ENCODE measurements at places on chromosomes 1 and 21. TPM values are rescaled to one million over a fixed set of nuclear protein-coding genes. Genes with fewer than 3 reads are reported as not detected.

Gene LCE3D
- polyA plus RNA-seq = not detected

Gene BRDT
- polyA plus RNA-seq = not detected

Gene PRAMEF20
- polyA plus RNA-seq = not detected

Gene OR2L2
- not detected for polyA plus RNA-seq

DNA sequence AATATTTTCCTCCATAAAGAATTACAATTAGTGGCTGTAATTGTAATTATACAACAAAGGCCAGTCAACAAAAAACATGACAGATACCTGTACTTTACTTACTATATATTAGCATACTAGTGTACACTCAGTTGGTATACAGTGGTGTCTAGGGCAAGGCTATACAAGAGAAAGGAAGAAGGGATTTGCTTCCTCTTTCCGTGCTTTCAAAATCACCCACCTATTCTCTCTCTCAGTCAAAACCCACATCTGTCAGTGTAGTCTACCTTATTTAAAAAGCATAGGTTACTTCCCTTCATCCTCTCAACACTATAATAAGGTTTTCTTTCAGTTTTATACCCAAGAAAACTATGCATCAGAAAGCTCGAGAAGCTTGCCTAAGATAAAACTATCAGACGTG is 355.8 kb upstream of the NR5A2 start:
- DNase-seq = no peak

DNA sequence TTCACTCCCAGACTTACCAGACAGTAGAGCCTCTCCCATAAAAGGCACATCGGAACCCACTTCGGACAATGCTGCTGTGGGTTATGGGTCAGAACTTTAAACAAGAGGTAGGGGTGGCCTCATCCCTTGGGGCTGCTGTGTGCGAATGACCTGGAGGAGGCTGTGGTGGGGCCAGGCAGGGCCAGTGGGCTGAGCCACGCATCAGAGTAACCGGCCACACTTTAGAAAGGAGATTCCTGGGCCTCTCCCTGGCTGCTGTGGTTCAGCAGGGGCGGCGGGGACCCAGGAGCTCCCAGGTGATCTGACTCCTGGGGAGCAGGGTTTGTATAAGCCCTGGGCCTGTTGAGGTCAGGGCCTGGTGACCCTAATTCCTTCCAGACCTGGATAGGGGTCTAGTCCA is 110.2 kb upstream of the C1orf174 start:
- DNase-seq = no peak

DNA sequence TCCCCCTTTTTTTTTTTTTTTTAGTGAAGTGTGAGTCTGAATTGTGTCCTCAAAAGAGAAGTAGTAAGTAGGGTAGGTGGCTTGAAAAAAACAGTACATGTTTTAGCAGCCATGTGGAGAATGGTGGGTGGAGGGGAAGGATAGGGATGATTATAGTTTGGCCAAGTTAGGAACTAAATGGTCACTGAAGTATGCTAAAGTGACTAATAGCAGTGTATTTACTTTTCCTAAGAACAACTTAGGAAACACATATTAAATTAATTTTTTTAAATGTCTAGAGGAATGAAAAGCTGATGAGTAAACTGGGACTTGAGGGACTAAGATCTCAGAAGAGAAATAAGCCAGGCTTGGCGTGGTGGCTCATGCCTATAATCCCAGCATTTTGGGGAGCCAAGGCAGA is 55.5 kb downstream of the PLA2G4A start:
- DNase-seq = no peak

GRCh38 chr1:111476761-111477309 is 3.1 kb downstream of the C1orf162 start:
- peak; percentile 26 for DNase-seq

DNA sequence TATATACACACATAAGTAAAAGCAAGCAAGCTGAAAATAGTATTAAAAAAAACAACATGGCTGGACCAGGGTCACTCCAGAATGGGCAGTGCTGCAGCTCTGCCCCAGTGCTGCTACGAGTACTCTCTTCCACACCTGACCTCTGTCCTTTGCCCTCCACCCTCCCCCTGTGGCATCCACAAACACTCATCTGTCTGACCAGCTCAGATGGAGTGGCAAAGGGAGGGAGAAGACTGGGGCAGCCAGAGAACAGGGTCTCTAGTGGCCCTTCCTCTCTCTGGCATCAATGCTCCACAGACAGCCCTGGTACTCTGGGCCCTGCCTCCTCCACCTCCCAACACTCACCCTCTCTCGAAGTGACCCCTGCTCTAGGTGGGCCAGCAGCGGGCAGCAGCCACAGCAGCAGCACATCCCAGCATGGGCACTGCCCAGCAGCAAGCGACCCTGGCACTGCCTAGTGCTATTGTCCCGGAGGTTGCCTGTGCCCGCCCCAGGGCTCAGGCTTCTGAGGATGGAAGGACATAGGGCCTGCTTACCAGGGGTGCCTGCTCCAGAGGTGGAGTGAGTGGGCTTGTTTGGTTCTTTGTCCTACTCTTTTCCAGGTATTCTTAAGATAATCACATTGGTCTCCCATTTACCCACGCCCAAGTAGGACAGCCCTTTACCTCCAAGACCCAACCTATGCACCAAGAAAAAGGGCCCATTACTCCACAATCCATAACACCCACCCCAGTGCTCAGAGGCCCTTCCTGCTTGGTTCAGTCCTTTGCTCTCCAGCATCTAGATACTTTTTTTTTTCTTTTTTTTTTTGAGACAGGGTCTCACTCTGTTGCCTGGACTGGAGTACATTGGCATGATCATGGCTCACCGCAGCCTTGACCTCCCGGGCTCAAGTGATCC is 6.2 kb downstream of the ARHGEF2 start:
- no peak for DNase-seq

DNA sequence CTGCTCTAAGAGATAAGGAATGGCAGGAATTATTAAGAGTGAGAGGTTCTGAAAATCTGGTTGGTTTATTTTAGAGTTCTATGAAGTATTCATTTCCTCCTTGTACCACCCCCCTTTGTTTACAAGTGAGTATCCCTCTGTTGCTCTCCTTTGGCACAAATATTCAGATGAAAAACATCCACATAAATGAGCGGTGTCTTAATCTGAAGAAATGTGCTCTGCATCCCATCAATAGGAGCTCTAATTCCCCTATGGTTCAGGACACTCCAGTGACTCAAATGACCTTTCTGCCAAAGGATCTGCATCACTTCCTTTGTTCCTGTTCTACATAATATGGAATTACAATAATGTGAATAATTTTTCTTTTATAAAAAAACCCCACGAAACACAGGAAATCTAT is 16.6 kb downstream of the DDAH1 start:
- DNase-seq = no peak

DNA sequence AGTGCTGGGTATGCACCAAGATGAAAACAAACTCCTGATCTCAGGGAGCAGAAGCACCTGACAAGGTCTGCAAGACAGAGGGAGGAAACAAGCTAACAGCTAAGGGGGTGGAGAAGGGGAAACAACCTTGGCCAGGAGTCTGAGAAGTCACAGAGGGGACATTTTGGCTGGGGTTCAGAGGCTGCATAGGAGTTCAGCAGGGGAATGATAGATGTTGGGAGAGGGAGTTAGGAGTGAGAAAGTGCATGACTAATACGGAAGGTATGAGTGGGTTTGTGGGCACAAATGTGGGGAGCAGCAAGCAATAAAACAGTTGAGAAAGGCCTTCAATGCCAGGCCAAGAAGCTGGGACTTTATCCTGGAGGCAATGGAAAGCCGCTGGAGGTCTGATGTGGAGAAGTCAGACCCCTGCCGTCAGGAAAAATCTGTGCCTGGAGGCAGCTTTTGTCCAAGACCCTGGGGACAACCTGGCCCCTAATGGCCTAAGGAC is 16.4 kb downstream of the EPHA2 start:
- no peak for DNase-seq

- DNase-seq = no peak
Observed at GRCh38 chr1:1954831-1955441, 35.9 kb upstream of the TMEM52 start.

- no peak for DNase-seq
Observed at GRCh38 chr1:169048043-169048442, 58.4 kb upstream of the ATP1B1 start.

GRCh38 chr1:63248216-63248615 is 74.2 kb upstream of the FOXD3 start:
- DNase-seq = no peak
